A549 treated with dexamethasone at 1 μM for 4 hours (cell line): ENCODE measurements at places on chromosomes 5 and 9. TPM values are rescaled to one million over a fixed set of nuclear protein-coding genes. Genes with fewer than 3 reads are reported as not detected.

Gene TLX3
- not detected in 5 replicates for total RNA-seq

Gene ABO
- total RNA-seq: not detected in 5 replicates

Gene LCN6
- total RNA-seq: not detected in 5 replicates

Gene EIF4E1B
- total RNA-seq: not detected in 5 replicates

Gene GARIN3
- total RNA-seq: not detected in 5 replicates

Gene DMRT3
- total RNA-seq: not detected in 5 replicates

Gene PLPP7
- 0.09 TPM in 1 of 5 replicates, not detected in the others for total RNA-seq

Gene PDZD2
- 0.36 to 0.65 TPM (median 0.60 TPM) in 5 replicates for total RNA-seq

Gene HSPA4
- 173 to 208 TPM (median 179 TPM) in 5 replicates for total RNA-seq

Gene CCDC112
- total RNA-seq: 7.9 to 9.7 TPM (median 9.3 TPM) in 5 replicates

Gene PFN3
- not detected in 5 replicates for total RNA-seq

Gene RHOBTB3
- total RNA-seq: 7.9 to 11.8 TPM (median 9.5 TPM) in 5 replicates

Gene PKD2L2
- total RNA-seq: 0.05 TPM in 1 of 5 replicates, not detected in the others

Gene CLIC3
- 3.3 to 6.7 TPM (median 5.0 TPM) in 5 replicates for total RNA-seq

Gene C9orf50
- total RNA-seq: 0.08 to 0.18 TPM in 2 of 5 replicates, not detected in the others

Gene SET
- total RNA-seq: 438 to 515 TPM (median 467 TPM) in 5 replicates
